Breast epithelium (tissue), 4 donors: ENCODE measurements at places on chromosomes 4 and X.

DNA sequence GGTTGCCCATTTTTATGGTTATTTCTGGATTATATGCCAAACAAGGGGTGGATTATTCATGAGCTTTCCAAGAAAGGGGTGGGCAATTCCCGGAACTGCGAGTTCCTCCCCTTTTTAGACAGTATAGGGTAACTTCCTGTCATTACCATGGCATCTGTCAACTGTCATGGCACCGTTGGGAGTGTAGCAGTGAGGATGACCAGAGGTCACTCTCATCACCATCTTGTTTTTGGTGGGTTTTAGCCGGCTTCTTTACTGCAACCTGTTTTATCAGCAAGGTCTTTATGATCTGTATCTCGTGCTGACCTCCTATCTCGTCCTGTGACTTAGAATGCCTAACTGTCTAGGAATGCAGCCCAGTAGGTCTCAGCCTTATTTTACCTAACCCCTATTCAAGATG, 57.6 kb downstream of the SH3KBP1 start:
- H3K4me3 ChIP-seq: no peak overlapping the region
- no peaks in the 10 kb centered on the region for H3K36me3 ChIP-seq
- H3K4me1 ChIP-seq: no peaks in the 10 kb centered on the region
- no peak for DNase-seq
- no peaks in the 10 kb centered on the region for H3K27me3 ChIP-seq

GRCh38 chr4:141912831-141913230, 276.4 kb downstream of the IL15 start:
- no peak overlapping the region for H3K27ac ChIP-seq
- no peaks in the 10 kb centered on the region for H3K27me3 ChIP-seq
- no peaks in the 10 kb centered on the region for H3K4me1 ChIP-seq
- DNase-seq: no peak
- no peaks in the 10 kb centered on the region for H3K36me3 ChIP-seq

DNA sequence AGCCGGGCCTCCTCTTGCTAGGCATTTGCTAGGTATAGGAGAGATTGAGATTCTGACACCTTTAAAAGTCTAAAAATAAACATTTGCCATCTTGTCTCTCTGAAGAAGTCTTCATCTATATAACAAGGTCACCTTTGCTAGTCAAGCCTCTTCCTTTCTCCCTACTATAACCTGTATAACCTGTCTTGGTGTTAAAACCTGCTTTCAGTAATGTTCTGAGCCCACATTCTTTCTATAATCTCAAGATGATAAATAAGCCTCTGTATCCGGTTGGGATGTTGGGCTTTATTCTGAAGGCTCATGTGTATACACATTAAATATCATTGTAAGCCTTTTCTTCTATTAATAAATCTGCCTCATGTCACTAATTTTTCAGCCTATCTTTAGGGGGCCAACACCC, 10.2 kb downstream of the ASIC5 start:
- no peak overlapping the region for H3K4me3 ChIP-seq
- no peak for DNase-seq
- H3K36me3 ChIP-seq: no peaks in the 10 kb centered on the region
- H3K4me1 ChIP-seq: no peaks in the 10 kb centered on the region

DNA sequence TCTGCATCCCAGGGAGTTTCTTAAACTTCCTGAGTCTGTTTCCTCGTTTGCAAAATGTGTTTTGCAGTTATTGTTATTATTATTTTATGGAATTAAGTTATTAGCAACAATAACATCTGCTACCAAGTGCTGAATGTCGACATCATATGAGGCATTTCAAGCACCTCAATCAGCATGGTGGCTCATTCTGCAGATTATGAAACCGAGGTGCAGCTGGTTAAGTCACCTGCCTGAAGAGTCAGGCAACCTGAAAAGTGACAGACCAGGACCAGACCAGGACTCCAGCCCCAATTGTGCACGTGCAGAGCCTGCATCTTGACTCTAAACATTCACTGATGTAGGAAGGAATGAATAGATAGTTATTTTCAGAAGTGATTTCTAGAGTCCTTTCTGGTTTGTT, 99.8 kb downstream of the AFAP1 start:
- no peak overlapping the region for H3K4me3 ChIP-seq
- no peaks in the 10 kb centered on the region for H3K4me1 ChIP-seq
- DNase-seq: no peak
- H3K27me3 ChIP-seq: no peaks in the 10 kb centered on the region

- no peak overlapping the region for H3K4me3 ChIP-seq
- H3K4me1 ChIP-seq: peaks cover 4% of the 10 kb centered on the region
- peaks cover 5% of the 10 kb centered on the region for H3K36me3 ChIP-seq
- no peaks in the 10 kb centered on the region for H3K27me3 ChIP-seq
- peak overlapping the region; percentile 48 for H3K27ac ChIP-seq
- no peak for DNase-seq
Observed at GRCh38 chr4:2923141-2923551, 40.1 kb downstream of the NOP14 start.

DNA sequence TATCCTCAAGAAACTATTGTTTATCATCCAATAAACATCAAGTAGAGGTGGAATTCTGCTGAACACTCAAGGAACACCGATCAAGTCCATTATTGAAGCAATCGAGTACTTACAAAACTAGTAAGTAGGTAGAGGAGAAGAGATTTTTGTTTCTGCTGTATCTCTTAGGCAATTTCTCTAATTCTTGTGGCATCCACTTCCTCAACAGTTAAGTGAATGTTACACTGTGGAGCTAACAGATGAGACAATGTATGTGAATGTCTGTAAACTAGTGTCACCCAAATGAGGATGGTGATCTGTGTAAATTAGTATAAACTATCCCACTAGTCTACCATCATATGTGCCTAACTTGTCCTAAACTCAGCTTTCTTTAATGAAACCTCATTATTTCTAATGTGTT, 261.6 kb downstream of the ARHGAP24 start:
- H3K27ac ChIP-seq: no peak overlapping the region
- H3K27me3 ChIP-seq: no peaks in the 10 kb centered on the region
- no peaks in the 10 kb centered on the region for H3K36me3 ChIP-seq
- no peaks in the 10 kb centered on the region for H3K4me1 ChIP-seq
- H3K4me3 ChIP-seq: no peak overlapping the region

DNA sequence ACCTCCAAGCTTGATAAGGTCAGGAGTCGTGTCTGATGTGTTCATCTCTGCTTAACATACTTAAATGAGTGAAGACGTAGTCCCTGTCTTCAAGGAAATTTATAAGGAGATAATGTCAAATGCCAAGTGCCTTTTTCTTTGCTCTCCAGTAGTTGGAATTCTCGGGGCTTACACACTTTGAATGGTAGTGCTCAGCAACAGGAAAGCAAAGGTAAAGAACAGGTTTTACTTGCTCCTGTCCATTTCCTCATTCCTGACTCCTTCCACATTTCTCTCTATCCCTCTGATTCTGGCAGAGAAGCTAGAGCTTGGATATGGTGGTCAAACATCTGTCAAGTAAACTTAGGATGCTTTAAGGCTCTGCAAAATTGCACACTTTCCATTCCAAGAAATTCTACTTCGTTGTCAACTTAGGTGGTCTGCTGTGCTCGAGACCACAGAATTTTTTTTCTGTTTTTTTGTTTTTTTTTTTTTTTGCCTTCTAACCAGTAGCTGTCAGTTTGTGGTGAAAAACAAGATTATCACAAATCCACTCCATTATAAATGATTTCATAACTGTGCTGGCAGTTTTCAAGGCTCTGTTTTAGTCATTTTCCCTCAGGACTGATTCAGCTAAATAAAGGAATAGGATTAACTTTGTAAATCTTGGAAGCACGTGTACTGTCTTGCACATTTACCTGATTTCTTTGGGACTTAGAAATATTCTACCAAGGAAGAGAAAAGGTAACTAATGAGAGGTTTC, 180.8 kb upstream of the ANXA3 start:
- no peaks in the 10 kb centered on the region for H3K4me1 ChIP-seq
- H3K27me3 ChIP-seq: no peaks in the 10 kb centered on the region
- no peak overlapping the region for H3K4me3 ChIP-seq

GRCh38 chr4:7854697-7855370, 84.8 kb downstream of the AFAP1 start:
- DNase-seq: no peak
- no peaks in the 10 kb centered on the region for H3K27me3 ChIP-seq
- no peak overlapping the region for H3K27ac ChIP-seq
- H3K4me1 ChIP-seq: no peaks in the 10 kb centered on the region
- no peak overlapping the region for H3K4me3 ChIP-seq

DNA sequence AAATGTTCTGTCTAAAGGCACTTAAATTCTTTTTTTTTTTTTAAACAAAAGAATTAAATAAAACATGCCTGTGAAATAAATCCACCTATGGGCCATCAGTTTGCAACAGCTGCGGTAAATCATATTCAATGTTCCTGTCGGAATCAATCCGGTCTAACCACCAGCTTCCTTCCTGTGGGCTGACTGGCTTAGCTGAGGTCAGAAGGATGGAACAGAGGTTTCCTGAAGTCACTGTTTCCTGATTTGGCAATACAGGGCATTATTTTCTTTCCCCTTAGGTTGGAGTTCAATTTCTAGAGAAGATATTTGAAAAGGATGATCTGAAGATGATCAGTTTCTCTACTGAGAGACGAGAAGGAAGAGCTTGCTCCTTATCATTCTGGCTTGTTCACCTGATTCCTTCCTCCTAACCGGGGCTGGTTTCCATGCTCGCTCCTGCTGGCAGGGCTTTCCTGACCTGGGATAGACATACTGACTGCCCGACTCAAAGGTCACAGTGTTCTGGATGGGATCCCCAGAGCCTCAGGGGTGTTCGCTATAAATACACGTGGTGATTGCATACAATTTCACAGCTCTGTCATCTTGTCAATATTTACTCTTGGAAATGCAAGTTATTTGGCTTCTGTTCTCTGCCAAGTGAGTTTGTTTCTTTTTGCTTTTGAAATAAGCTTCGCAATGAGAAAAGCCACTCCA, 21.7 kb downstream of the PDLIM3 start:
- peak overlapping the region; percentile 65 for H3K27ac ChIP-seq
- no peak for DNase-seq
- no peaks in the 10 kb centered on the region for H3K27me3 ChIP-seq
- H3K36me3 ChIP-seq: no peaks in the 10 kb centered on the region

DNA sequence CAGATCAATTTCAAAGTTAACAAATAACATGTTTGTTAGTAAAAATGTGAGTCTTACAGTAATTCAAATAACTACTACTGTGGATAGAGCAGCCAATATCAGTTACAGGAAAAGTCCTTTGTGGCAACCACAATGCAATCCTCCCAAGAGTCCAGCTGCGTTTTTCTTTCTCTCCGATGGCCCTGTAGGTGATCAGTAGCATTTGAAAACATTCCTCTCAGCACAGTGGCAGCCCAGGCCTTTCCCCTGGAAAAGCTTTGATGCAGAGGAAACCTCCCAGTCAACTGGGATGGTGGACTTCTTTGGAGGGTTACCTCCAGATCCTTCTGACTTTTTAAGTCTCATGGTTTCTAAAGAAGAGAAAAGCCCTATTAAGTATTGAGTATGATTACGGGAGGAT, 18.0 kb upstream of the PDZD4 start:
- H3K27me3 ChIP-seq: peaks cover 65% of the 10 kb centered on the region
- no peak overlapping the region for H3K4me3 ChIP-seq
- no peak overlapping the region for H3K27ac ChIP-seq
- no peaks in the 10 kb centered on the region for H3K36me3 ChIP-seq
- no peaks in the 10 kb centered on the region for H3K4me1 ChIP-seq

GRCh38 chr4:120857312-120857711, 65.2 kb downstream of the PRDM5 start:
- H3K4me1 ChIP-seq: no peaks in the 10 kb centered on the region
- no peak overlapping the region for H3K4me3 ChIP-seq
- H3K27me3 ChIP-seq: no peaks in the 10 kb centered on the region
- no peak for DNase-seq
- no peak overlapping the region for H3K27ac ChIP-seq

DNA sequence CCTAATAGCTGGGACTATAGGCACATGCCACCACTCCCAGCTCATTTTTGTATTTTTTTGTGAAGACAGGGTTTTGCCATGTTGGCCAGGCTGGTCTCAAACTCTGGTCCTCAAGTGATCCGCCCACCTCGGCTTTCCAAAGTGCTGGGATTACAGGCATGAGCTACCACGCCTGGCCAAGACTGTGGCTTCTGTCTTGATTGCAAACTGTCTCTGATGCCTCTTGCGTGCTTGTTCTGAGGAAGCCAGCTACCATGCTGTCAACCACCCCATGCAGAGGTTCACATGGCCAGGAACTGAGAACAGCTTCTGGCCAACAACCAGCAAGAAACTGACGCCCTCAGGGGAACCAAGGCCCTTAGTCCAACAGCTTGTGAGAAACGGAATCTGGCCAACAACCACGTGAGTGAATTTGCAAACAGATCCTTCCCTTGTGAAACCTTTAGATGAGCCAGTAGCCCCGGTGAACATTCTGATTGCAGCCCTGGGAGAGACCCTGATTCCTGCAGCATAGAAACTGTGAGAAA, 71.2 kb downstream of the SUPT20HL2 start:
- H3K4me3 ChIP-seq: no peak overlapping the region
- no peak for DNase-seq
- peaks cover 14% of the 10 kb centered on the region for H3K27me3 ChIP-seq
- no peaks in the 10 kb centered on the region for H3K36me3 ChIP-seq

- no peak for DNase-seq
- H3K27me3 ChIP-seq: no peaks in the 10 kb centered on the region
- no peak overlapping the region for H3K4me3 ChIP-seq
- no peaks in the 10 kb centered on the region for H3K4me1 ChIP-seq
Observed at GRCh38 chr4:961351-962230, 11.8 kb downstream of the DGKQ start.

DNA sequence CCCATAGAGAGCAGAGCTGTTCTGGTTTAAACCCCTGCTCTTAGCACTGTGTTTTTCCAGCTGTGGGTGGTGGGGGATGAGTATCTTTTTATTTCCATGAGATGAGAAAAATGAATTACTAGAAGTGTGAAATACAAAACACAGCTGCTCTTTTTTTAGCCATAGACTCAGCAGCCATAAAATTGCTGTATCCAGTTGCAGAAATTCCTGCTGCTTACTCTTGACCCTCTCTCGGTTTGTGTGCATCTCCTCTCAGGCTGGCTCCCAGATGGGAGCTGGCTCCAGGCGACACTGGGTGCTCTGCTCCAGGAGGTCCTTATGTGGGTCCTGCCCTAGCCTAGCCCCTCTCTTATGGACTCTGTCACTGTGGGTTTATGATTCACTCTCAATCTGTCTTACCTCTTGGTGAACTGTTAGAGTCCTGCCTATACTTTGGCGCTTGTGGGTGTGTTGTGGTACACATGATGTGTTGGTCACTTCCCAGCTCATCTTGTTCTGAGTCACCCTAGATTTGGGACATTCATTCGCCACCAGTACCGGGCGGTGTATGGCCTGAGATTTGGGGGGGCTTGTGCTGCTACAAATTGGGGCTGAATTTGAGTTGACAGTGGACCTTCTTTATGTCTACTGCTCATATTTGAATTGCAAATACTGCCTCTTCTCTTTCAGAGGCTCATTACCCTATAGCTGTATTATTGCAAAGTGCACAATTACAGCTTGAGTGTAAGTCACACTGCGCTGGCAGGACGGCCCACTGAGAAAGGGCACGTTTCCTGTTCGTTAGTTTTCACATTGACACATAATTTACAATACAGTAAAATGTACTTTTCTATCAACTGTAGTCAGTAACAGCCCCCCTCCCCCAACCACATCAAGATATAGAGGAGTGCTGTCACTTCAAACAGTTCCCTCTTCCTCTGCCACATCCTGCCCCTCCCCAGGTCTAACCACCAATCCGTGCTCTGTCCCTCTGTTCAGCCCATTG, 46.9 kb upstream of the MSANTD1 start:
- no peaks in the 10 kb centered on the region for H3K27me3 ChIP-seq
- no peak for DNase-seq
- no peaks in the 10 kb centered on the region for H3K4me1 ChIP-seq
- H3K36me3 ChIP-seq: no peaks in the 10 kb centered on the region
- H3K27ac ChIP-seq: no peak overlapping the region
- no peak overlapping the region for H3K4me3 ChIP-seq

GRCh38 chr4:34293459-34293858, 1950.9 kb downstream of the ARAP2 start:
- no peaks in the 10 kb centered on the region for H3K4me1 ChIP-seq
- no peak for DNase-seq
- H3K27me3 ChIP-seq: no peaks in the 10 kb centered on the region
- no peaks in the 10 kb centered on the region for H3K36me3 ChIP-seq
- H3K27ac ChIP-seq: no peak overlapping the region
